ENCODE measurements at places on chromosomes 3 and 15.

DNA sequence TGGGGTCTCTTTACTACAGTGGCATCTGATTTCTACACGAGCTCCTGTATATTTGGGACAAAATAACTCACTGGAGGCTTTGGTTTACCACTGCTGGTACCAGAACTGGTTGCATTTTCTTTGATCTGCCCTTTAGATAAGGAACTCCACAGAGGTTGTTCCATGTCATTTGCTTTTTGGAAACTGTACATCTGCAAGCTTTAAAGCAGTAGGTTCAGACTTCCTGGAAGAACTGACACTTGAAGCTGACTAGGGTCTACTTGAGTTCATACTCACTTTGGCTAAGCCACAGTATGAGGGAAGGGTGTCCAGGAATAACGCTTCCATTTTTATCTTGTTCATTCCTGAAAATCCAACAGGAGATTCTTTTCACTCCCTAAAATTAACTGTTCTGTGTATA is 86.4 kb downstream of the WWTR1 start:
- DNase-seq = no peak

DNA sequence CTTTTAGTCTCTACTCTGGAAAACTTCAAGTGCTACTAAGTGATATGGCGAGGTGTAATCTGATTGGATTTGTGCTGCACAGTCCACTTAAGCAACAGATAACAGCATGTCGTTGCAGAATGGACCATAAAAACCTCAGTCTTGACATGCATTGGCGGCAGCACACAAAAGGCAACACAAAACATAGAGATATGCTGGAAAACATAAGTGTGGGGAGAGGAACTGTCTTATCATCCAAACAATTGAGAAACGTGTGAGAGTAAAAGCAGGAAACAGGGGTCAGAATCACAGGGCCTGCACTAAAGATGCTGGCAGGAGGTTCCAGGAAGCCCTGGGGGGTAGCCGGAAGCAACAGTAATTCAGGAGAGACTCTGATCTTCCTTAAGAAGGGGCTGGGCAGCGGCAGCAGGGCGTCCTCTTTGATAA is 82.1 kb downstream of the CGNL1 start:
- no peak for DNase-seq

DNA sequence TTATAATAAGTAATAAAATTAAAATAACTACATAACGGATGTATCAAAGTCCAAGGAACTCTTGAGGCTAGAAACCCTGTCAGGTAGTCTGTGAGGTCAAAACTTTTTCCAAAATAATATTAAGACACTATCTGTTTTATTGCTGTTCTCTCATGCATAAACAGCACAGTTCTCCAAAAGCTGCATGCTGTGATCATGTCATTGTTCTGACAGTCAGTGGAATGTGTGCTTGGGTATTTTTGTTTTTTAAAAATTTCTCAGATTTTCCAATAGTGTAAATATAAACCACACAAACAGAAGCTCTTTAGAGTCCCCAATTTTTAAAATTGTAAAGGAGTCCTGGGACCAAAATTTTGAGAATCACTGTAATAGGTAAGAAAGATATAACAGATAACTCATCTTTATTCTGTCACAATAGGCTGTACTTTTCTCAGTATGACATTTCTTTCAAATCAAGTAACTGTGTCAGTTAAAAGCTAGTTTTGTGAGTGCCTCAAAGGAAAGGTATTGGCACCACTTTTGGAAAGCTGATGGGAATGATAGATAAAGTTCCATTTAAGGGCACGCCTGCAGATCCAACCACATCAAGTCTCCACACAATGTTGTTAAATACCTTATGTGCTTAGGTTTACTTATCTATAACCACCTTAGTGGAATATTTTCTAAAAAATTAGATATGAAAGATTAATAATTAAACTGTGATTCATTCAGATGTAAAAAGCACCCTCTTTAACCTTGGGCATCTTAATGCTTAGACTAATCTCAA is 49.3 kb downstream of the CEP152 start:
- no peak for DNase-seq

DNA sequence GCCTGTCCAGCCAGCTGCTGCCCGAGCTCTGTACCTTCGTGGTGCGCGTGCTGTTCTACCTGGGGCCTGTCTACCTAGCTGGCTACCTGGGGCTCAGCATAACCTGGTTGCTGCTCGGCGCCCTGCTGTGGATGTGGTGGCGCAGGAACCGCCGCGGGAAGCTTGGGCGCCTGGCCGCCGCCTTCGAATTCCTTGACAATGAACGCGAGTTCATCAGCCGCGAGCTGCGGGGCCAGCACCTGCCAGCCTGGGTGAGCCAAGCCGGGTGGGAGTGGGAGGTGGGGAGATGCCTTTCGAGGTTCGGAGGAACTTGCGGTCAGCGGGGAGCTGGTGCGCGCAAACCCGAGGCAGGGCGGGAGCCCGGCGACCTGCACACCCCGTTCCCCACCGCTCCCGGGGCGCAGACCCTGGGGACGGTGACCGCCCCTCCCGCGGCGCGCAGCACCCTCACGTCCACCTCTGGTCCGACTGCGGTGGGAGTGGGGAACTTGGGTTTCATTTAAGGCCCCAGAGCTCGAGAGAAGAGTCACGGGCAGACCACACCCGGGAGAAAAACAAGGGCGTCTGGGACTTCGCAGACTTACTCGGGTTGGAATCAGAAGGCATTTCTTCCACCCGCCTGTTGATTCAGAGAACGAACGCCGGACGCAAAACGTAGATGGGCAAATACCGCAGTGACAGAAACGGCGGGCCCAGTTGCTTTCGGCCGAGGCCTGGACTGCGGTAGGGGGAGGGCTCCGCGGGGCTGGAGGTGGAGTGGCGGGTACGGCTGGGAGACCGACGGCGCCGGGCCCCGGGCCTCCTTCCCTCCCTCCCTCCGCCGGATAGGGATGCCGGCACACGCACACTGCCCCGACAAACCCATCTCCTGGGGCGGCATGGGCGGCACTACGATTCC is 708 bp downstream of the ESYT3 start:
- DNase-seq = no peak

- DNase-seq = no peak
Measured at GRCh38 chr3:12425850-12426579, 58.3 kb upstream of the TSEN2 start.

- no peak for DNase-seq
Measured at GRCh38 chr15:51424780-51425179, 83.3 kb downstream of the GLDN start.

DNA sequence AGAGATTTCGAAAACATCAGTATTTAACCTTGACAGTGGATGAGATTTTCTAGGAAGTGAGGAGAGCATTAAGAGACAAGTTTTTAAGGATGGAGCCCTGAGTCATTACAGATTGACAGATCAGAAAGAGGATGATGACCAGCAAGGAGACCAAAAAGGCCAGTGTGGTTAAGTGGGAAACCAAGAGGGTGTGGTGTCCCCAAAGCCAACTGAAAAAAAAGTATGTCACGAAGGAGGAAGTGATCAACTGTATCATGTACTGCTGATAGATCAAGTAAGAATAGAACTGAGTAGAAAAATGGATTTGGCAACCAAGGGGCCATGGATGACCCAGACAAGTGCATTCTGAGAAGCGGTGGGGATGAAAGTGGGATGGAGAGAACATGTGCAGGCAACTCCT is 491.8 kb downstream of the FHIT start:
- DNase-seq = no peak

DNA sequence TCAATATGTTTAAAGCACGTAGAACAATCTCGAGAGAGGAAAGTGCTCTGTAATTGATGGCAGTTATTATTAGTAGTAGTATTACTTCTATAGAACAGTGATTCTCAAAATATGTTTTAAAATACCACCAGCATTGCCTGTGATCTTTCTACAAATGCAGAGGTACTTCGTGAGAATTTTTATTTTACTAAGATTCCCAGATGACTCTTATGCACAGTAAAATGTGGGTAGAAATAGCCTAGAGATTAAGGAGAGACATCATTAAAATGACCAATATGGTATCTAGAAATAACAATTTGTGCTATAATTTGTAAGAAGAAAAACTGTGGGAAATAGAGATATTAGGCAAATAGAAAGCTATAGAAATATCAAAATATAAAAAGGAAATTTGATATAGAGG is 157.9 kb downstream of the SUCNR1 start:
- DNase-seq = no peak

DNA sequence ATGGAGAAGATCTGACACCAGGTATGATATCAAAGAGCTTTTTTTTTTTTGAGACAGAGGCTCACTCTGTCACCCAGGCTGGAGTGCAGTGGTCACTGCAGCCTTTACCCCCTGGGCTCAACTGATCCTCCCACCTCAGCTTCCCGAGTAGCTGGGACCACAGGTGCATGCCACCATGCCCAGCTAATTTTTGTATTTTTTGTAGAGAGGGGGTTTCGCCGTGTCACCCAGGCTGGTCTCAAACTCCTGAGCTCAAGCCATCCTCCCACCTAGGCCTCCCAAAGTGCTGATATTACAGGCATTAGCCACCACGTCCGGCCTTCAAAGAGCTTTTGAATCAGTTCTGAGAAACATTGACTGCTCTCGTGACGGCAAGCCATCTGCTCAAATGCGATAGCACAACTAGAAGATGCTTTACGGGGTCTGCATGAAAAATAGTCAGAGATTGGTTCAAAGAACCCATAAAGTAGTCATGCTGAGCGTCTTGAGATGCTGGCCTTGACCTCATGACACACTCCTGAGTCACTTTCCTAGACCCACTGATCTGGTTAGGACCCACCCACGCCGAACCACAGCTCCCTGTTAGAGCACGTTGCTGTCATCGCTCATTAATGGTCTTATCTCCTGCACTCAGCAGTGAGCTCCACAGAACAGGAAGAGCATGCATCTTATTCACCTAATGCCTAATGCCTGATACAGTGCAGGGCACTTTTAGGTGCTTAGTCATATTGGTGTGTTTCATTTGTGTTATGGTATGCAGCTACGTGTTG is 57.0 kb upstream of the NR2F2 start:
- no peak for DNase-seq

DNA sequence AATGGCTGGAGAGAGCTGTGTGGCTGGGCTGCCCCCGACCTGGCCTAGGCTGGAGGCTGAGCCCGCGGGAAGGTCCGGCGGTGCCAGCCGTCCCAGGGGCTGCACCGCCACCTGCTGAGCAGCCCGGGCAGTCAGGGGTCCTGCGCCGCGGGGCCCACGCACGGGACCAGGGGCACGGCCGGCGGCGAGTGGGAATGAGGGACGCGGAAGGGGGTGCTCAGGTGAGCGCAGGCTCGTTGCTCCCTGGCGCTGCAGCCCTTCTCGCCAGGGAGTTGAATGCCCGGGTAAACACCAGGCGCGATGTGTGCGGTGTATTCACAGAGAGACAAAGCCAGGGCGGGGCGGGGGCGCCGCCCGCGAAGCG is 666 bp upstream of the SEMA3F start:
- DNase-seq = no peak

- DNase-seq = no peak
Measured at GRCh38 chr3:55297706-55298105, 189.4 kb downstream of the WNT5A start.

- DNase-seq = no peak
Measured at GRCh38 chr15:56765251-56765650, 31.9 kb upstream of the ZNF280D start.

- DNase-seq = no peak
Measured at GRCh38 chr3:51933471-51934138, 8.1 kb downstream of the RRP9 start.

GRCh38 chr3:141373768-141374526 is 5.6 kb downstream of the ZBTB38 start:
- DNase-seq = no peak

DNA sequence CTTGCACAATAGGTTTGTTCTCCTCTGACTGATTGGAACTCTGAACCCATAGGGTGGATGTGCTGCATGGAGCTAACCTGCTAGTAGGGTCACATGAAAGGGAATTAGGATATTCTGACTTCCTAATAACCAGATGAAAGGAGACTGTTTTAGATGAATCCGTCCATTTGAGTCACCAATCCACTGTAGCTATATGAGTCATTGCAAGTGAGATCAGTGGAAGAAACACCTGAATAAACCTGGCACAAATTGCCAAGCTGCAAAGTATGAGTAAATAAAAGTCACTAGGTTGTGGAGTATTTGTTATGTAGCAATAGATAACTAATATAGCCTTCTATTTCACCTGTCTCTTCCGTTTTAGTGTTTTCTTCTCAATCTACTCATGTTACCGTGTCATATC is 584.4 kb downstream of the PDCD6IP start:
- no peak for DNase-seq

- no peak for DNase-seq
Measured at GRCh38 chr3:5002174-5002870, 23.1 kb downstream of the BHLHE40 start.

GRCh38 chr3:52827866-52828376 is 2.6 kb downstream of the ITIH4 start:
- no peak for DNase-seq

GRCh38 chr3:157257101-157257500 is 97.2 kb upstream of the CCNL1 start:
- DNase-seq = no peak

GRCh38 chr3:97992547-97993173 is 20.4 kb upstream of the RIOX2 start:
- no peak for DNase-seq

- DNase-seq = no peak
Measured at GRCh38 chr15:72554471-72555425, 80.6 kb downstream of the ARIH1 start.

DNA sequence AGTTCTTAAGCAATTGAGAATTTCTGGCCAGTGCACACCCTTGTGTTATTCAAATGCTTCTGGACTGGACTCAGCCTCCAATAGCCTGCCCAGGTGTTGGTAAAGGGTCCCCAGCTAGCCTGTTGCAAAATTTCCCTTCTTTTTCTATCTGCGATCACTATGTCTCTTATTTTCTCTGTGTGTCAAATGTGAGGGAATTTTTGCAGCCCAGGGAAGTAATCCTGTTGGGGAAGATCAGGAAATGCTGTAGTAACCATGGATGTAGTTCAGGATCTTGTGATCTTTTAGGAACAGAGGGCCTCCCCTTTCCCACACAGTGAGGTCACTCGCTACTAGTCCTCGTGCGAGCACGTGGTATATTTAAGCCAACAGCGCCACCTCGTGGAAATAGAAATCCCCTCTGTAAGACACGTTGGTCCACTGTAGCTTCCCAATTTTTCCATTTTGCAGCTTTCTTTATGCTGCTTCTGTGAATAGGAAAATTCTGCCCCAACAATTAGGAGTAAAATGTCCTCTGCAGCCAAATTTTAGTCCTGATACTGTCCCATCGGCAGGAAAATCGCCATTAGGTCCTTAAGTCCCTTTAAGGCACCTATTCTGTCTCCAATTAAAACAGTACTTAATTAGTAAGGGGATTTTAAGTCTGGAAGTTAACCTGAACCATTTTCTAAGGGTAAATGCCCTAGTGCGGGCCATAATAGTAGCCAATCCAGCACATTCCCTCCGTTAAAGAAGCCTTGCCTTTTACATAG is 4.0 kb upstream of the SMCO1 start:
- no peak for DNase-seq
